Purkinje cell (primary cell): ENCODE measurements at places on chromosomes 2 and 18. TPM values are rescaled to one million over a fixed set of nuclear protein-coding genes. Genes with fewer than 3 reads are reported as not detected.

Gene AMER3
- polyA plus RNA-seq, result 0.70 and 1.2 TPM in 2 replicates

Gene RASGRP3
- polyA plus RNA-seq, result 1.6 and 5.7 TPM in 2 replicates

Gene FRZB
- 2.3 and 3.0 TPM in 2 replicates for polyA plus RNA-seq

Gene CHN1
- 2,135 and 2,644 TPM in 2 replicates for polyA plus RNA-seq

Gene GNAL
- polyA plus RNA-seq, result 2.7 and 5.0 TPM in 2 replicates

Gene HK2
- polyA plus RNA-seq, result 0.07 TPM in 1 of 2 replicates, not detected in the other

Gene SLC14A1
- 0.87 TPM in 1 of 2 replicates, not detected in the other for polyA plus RNA-seq

Gene C2orf72
- polyA plus RNA-seq, result 3.6 and 5.2 TPM in 2 replicates

Gene OXER1
- not detected in 2 replicates for polyA plus RNA-seq

Gene IL36G
- not detected in 2 replicates for polyA plus RNA-seq

Gene SCG2
- 2.8 and 35.8 TPM in 2 replicates for polyA plus RNA-seq

Gene ANKRD53
- polyA plus RNA-seq, result not detected in 2 replicates

Gene REEP1
- 144 and 206 TPM in 2 replicates for polyA plus RNA-seq

Gene UNC80
- polyA plus RNA-seq, result 12.9 and 14.8 TPM in 2 replicates

Gene RAPGEF4
- polyA plus RNA-seq, result 28.4 and 37.7 TPM in 2 replicates

Gene PLB1
- polyA plus RNA-seq, result not detected in 2 replicates

Gene STARD6
- polyA plus RNA-seq, result not detected in 2 replicates

Gene SPRED2
- polyA plus RNA-seq, result 6.2 TPM in 2 replicates
